ENCODE measurements at places on chromosomes 13 and 19.

DNA sequence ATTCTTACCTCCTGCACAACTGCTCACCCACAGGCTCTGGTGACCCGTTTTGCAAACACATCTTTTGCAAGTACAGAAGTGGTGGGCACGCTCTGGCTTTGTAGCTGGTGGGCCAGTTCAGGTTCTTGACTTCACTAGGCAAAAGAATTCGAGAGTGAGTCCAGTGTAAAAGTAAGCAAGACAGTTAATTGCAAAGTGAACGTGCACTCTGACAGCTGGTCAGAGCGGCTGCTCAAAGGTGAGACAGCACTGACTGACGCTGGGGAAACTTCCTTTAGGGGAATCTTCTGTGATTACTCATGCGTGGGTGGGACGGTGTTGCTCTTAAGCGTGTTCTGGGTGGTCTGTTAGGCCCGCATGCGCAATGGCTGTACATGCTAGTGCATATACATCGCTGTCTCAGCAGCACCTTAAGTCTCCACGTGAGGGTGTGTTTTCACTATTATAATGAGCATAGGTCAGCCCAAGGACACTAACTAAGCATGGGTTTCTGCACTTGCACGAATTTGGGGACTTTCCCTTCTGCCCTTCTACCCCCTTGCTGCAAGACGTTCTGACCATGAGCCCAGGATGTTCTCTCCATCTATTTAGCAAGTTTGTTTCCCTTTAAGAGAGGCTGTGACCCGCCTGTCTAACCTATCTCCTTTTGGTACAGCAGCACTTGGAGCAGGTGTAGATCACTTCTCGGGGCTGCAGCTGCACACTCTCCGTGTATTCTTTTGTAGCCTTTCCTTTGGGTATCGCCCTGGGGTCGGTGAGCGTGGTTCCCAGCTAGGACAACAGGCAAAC is 30.2 kb upstream of the CD33 start:
- no peak for DNase-seq

GRCh38 chr19:42261763-42262162 is 6.8 kb upstream of the ERF start:
- no peak for DNase-seq

- DNase-seq: no peak
These were observed 15.4 kb downstream of the UBXN6 start for GRCh38 chr19:4441994-4442818.

- no peak for DNase-seq
These were observed 54.9 kb upstream of the SLITRK6 start for GRCh38 chr13:85853901-85854663.

- no peak for DNase-seq
These were observed 9.9 kb downstream of the CDC16 start for GRCh38 chr13:114244637-114245036.

DNA sequence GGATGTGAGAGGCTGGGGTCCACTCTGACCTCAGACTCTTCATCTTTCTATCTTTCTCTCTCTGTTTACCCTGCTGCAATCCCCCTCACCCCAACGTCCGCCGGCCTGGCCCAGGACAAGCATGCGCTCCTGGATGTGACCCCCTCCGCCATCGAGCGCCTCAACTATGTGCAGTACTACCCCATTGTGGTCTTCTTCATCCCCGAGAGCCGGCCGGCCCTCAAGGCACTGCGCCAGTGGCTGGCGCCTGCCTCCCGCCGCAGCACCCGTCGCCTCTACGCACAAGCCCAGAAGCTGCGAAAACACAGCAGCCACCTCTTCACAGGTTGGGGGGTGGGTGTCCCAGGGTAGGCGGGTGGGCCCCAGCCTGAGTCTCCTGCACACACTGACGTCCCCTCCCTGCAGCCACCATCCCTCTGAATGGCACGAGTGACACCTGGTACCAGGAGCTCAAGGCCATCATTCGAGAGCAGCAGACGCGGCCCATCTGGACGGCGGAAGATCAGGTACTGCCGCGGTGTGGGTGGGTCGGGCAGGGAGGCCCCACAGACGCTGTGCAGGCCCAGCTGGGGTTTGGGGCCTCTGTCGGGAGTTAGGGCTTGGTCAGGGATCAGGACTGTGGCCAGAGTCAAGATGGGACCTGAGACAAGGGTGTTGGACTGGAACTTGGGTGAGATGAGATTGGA is 15.0 kb downstream of the APBA3 start:
- no peak for DNase-seq

- DNase-seq: no peak
These were observed 31.7 kb downstream of the BRD4 start for GRCh38 chr19:15300533-15301197.

- no peak for DNase-seq
These were observed 935.1 kb downstream of the SLITRK1 start for GRCh38 chr13:82947191-82947621.

DNA sequence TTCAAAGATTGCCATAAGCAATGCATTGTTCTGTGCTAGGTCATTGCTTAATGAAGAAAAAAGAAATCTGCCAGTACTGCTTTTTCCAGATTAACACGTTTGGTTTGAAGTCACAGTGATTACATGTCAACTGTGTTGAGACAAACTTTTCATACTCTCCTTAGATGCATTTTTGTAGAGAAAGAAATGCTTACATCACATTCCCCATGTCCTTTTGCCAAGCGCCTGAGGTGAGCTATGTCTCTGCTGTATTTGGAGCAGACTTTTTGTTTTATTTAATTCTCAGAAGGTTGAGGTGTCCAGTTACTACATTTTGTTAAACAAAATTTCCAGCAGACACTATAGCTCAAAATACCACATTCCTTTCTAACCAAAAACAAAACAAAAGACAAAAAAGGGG is 16.2 kb downstream of the LACC1 start:
- no peak for DNase-seq
